T-helper 22 cell (primary cell): ENCODE measurements at places on chromosomes 6 and 20.

- DNase-seq = no peak
These were observed 205.9 kb downstream of the ZMYND8 start for GRCh38 chr20:47150403-47151152.

GRCh38 chr6:143536461-143536865, 24.9 kb upstream of the FUCA2 start:
- peak; percentile 30 for DNase-seq

GRCh38 chr6:94071835-94072234, 652.5 kb upstream of the EPHA7 start:
- DNase-seq = no peak

- no peak for DNase-seq
These were observed 220.2 kb downstream of the ATXN1 start for GRCh38 chr6:16540804-16541752.

GRCh38 chr6:136782021-136782770, 10.1 kb downstream of the MAP3K5 start:
- DNase-seq = no peak
